ENCODE measurements at places on chromosomes 16 and 17. TPM values are rescaled to one million over a fixed set of nuclear protein-coding genes. Genes with fewer than 3 reads are reported as not detected.

DNA sequence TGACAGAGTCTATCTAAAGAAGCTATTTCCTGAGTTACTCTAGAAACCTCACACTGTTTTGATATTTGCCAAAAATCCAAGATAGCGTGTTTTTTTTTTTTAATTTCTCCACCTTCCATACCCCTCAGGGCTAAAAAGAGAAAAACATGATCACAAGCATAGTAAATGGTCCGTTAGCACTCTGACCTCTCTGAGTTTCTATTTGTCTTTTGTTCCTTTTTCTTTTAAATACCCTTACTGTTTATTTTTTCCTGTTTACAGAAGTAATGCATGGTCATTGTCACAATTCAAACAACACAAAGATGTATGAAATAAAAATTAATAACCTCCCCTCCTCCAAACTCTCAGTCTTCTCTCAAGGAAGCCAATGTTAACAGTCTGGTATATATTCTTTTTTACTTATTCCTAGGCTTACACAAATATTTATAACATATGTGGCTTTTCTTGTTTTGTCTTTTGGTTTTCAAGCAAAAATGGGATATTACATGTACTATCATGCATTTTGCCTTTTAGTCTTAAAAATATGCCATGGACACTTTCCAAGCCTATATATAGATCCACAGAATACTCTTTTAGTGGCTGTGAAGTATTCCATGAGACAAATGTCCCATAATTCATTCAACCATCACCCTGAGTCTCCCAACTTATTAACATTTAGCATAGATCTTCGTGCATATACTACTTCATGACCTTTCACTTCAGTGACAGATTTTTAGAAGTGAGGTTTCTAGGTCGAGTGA lies 3.1 kb downstream of the SKAP1 start:
- no peak for DNase-seq

KRT9 gene
- not detected for total RNA-seq

DNA sequence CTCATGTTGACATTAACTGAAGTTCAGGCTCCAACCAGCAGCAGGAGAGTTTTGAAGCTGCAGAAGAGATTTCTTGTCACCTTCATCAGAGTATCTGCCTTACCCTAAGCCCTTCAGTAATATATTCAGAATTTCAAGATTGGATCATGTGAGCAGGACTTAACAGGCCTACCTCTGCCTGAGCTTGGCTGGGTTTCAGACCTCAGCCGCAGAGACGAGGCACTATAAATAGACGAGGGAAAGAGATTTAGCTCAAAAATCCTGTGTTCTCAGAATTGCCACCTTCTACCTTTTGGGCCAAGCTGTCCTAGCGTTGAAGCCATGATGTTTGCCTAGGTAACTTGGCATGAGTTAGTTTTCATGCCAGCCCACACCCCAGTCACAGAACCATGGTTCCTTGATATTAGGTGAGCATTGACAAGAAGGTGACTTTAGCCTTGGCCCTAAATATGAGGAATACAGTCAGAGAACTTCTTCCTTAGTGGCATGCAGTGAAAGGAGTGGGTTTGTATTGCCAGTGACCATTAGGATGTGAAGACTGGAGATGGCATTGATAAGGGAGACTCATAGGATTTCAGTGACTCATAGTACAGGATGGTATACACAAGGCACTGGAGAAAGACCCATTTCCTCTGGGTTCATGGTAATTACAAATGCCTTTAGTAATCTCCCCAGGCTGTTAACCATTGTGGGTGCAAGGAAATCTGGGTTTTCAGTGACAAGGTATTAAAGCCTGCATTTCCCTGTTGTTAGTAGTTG lies 224.3 kb downstream of the MSI2 start:
- no peak for DNase-seq

DNA sequence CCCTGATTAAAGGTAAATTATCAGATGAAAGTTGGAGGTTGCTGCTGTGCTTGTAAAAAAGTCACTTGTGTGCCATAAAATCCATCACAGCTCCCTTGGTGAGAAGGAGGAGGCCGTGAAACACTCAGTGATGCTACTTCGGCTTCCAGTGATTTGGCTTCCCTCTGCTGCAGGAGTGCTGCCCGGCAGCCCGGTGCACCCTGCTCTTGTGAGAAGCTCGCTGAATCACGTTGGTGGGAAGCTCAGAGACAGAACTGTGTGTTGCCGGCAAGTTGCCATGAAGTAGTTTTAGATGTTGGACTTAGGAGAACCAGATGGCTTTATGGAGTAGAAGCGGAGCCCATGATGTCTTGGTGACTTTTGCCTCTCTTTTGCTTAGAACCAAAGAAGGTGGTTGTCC lies 33.3 kb downstream of the MSI2 start:
- no peak for DNase-seq

GRCh38 chr17:4645642-4646041 lies 4.2 kb upstream of the ALOX15 start:
- DNase-seq, result no peak

TUBG1 gene
- total RNA-seq, result 15.7 TPM

RNF222 gene
- not detected for total RNA-seq

CPNE7 gene
- 0.61 TPM for total RNA-seq

CPHXL2 gene
- total RNA-seq, result not detected

All from B cell (primary cell).